ENCODE measurements at places on chromosomes 5 and 9. TPM values are rescaled to one million over a fixed set of nuclear protein-coding genes. Genes with fewer than 3 reads are reported as not detected.
A peak's percentile ranks its signal among the peaks of the same experiment; 100 is the strongest.

WHRN gene
- 12.8 TPM for total RNA-seq

FOXD4L5 gene
- total RNA-seq: 0.52 TPM

DNA sequence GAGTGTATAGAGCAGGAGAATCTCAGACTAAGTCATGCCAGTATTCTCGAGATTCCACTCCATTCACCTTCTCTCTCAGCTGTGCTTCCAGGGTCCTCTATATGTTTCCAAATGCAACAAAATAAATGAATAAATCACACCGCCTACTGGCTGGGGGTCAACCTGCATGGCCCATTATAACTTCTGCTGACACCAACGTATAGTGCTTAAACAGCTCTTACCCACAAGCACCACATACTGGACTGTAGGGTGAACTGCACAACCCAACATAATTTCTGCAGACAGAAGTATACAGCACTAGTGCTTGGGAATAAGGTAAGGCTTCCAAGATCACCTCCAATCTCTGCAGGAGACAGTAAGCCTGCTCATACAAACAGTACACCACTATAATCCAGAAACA lies 33.1 kb upstream of the HTR4 start:
- DNase-seq: peak; percentile 78

- no peak for DNase-seq
Measured at GRCh38 chr9:98491828-98492227, 216.9 kb downstream of the GABBR2 start.

GRCh38 chr9:20197976-20198685 lies 409.3 kb upstream of the SLC24A2 start:
- no peak for DNase-seq

GRCh38 chr9:468766-469426 lies 254.2 kb downstream of the DOCK8 start:
- DNase-seq: no peak
